Activated effector memory CD4-positive, alpha-beta T cell treated with Interleukin-2 at 50 U/mL for 16 hours (primary cell): ENCODE measurements at places on chromosomes 5 and 9.
A peak's percentile ranks its signal among the peaks of the same experiment; 100 is the strongest.

DNA sequence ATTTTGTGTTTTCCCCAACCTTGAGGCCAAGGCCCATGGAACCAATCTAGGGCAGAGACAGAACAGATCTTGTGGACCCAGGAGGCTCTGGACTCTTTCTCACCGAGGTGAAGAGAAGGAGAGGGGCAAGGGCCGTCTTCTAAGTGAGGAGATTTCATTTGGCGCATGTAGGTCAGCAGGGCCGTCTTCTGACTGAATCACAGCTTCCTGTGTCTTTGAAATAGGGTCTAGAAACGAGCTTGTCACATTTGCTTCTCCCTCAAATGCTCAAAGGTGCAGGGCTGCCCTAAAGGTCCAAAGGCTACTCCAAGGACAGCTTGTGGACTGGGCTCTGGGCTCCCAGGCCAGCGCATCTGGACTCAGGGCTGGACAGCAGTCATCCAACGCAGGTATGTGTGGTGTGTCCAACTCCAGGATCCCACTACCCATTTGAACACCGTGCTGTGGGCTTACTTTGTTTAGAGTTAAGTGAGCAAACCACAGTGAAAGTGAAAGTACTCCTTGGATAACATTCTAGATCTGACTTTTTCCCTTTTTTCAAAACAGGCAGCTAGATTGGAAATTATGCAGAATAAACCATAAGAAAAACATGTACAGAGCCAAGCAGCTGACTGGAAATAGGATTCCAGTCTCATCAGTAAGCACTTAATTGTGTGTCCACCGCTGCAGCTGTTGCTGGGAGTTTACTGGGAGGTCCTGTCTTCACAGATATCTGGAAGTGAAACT is 357.0 kb downstream of the GADD45G start:
- DNase-seq: no peak

- no peak for DNase-seq
Measured at GRCh38 chr5:154708846-154709245, 46.3 kb upstream of the LARP1 start.

GRCh38 chr9:110455860-110456259 is 118.2 kb upstream of the TXNDC8 start:
- no peak for DNase-seq

DNA sequence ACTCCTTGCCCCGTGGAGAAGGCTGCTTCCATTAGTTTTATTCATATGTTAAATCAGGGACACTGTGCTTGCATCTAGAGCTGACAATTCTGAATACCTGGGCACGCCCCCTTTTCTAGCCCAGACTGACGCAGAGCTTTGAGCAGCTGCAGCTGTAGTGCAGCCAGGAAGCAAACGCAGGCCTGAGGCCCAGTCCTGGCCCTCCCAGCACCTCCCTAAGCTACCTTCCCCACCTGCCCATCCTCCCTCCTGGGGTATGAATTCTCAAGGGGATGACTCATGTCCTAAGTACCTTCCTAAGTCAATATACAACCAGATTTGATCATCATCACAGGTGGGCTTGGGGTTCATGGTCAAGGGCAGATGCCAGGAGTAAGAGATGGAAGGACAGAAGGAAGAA is 3.5 kb downstream of the PHF19 start:
- DNase-seq: no peak

DNA sequence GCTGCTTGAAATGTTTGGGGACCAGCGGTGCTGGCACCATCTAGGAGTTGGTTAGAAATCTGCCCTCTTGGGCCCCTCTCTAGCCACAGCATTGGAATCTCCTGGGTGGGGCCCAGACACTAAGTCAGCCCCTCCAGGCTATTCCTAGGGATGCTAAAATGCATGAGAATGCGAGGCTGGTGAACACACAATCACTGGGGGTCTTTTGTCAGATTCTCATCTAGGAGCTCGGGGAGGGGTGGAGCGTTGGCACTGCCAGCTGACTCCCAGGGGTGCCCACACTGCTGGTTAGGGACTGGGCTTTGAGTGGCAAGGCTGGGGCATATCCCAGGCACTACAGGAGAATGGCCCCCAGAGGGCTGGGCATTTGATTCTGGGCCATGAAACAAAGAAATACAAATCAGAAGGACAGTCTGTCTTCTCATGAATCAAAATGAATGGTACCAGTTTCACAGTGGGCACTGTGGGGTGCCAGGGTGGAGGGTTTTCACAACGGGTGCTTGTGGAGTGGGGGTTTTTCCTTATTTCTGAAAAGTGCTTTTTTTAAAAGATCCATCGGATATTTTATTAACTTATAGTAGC is 127.8 kb upstream of the RAPGEF1 start:
- no peak for DNase-seq

DNA sequence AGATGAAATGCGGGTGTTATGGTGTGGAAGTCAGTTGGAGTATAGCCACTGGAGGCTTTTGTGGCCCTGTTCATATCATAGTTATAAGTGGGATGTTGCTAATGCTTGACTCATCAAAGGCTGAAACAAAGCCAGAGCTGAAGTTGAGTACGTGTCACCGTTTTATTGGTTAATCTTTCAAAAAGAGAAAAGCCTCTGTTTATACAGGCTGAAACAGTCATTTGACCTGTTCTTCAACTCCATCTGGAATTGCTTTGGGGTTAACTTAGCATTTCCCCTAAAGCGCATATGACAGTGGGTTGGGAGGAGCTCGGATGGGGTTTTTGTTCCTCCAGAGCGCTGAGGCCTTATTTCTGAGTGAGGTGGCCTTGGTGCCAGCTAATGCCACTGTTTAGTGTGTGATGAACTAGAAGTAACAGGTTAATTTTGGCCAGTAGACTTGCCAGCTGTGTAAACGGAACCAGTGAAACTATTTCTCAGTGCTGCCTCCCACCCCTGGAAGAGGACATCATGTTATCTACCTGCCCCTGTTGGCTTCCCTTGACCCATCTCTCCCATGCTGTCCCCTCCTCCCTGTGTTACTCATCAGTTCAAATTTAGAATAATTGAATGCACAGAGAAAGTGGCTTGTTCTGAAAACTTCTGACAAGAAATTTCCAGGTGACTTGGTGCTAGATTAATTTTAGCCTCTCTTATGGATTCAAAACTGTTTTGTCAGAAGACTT is 34.2 kb downstream of the MTAP start:
- no peak for DNase-seq

GRCh38 chr5:55624841-55625588 is 87.1 kb downstream of the SLC38A9 start:
- no peak for DNase-seq

DNA sequence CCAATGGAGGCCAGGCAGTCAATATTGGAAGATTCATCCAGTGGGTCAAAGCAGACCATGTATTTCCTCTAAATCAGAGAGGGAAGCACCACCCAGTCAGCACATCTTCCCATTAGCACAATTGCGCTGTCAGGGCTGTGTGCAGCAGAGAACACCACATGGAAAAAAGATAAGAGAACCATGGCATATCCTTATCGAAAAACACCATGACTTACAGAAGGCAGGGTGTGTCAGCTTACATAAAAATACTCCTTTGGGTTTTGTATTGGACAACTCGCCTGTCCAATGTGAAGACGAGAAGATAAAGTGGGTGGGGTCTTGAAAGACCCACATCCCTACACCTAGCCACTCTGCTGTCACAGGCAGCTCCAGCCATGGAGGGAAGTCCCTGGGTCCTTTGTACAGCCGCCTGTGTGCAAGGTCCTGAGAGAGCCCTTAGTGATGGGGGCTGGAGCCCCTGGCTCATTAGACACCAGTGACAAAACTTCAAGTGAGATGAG is 71.9 kb upstream of the SPATA31E1 start:
- DNase-seq: no peak

GRCh38 chr5:42715785-42716184 is 40.8 kb upstream of the CCDC152 start:
- DNase-seq: no peak

- DNase-seq: no peak
Measured at GRCh38 chr5:178123966-178124925, 6.6 kb upstream of the RMND5B start.

- no peak for DNase-seq
Measured at GRCh38 chr5:174678107-174678506, 46.3 kb upstream of the MSX2 start.

- DNase-seq: no peak
Measured at GRCh38 chr9:130845901-130846481, 10.9 kb downstream of the ABL1 start.

- peak; percentile 32 for DNase-seq
Measured at GRCh38 chr5:80672140-80672736, 17.5 kb upstream of the DHFR start.

- no peak for DNase-seq
Measured at GRCh38 chr5:117161718-117162335, 587.2 kb upstream of the SEMA6A start.

- DNase-seq: peak; percentile 13
Measured at GRCh38 chr9:19471737-19472648, 63.2 kb downstream of the ACER2 start.

DNA sequence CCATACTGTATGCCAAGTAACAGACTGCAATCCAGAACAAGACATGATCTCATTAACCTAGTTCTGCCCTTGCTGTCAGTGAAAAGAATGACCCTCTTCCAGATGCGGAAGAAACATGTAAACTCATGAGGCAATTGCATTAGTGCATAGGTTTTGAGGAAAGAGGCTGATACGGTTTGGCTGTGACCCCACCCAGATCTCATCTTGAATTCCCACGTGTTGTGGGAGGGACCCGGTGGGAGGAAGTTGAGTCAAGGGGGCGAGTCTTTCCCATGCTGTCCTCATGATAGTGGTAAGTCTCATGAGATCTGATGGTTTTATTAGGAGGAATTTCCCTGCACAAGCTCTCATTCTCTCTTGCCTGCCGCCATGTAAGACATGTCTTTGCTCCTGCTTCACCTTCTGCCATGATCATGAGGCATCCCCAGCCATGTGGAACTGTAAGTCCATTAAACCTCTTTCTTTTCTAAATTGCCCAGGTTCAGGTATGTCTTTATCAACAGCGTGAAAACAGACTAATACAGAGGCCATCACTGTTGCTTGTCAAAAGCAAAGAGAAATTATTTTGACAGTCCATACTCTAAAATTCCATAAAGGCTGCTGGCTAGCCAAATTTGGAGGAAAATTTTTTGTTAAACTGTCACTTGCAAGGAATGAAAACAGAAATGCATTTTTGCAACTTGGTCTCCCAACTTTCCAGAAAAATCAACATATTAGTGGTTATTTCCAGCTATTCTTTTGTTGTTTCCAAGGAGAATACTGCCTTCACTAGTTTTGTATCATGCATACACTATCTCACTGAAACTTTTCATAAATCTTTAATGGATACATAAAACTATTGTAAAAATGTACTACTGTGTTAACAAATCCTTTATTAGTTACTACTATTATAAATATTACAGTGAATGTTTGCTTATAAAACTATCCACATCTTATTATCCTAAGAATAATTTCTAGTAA is 3.2 kb upstream of the ARL15 start:
- DNase-seq: no peak

DNA sequence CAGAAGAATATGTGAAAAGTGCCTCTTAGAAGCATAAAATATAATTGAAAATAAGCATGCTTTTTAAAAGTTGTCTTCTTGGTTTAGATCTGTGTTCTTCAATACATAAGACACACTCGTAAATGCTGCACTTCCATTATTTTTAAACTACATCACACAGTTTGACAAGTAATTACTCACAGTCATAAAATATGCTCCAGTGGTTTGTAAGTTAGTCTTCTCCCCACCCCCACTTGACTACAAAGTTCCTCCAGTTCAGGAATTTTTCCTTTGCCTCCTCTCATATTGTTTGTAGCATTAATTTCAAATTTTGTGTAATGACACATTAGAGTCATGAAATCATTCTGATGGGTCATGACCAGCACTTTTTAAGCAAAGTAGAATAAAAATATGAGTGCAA is 60.3 kb upstream of the PTGER4 start:
- no peak for DNase-seq

DNA sequence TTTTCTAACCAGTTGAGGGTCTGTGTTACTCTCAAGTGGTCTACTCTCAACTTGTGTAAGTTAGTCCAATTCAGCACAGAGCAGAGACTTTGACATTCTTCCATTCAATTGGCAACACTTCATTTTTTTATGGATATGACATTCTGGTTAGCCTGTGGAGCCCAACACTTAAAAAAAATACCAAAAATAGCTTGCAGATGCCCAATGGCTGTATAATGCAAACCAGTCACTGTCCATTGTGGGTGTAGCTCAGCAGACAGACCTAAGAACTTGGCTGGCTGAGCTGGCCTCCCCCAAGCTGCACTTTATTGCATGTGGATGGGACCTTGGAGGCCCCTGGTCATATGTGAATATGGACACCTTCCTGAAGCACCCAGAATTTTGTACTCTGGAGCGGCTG is 103.2 kb downstream of the DPYSL3 start:
- no peak for DNase-seq

DNA sequence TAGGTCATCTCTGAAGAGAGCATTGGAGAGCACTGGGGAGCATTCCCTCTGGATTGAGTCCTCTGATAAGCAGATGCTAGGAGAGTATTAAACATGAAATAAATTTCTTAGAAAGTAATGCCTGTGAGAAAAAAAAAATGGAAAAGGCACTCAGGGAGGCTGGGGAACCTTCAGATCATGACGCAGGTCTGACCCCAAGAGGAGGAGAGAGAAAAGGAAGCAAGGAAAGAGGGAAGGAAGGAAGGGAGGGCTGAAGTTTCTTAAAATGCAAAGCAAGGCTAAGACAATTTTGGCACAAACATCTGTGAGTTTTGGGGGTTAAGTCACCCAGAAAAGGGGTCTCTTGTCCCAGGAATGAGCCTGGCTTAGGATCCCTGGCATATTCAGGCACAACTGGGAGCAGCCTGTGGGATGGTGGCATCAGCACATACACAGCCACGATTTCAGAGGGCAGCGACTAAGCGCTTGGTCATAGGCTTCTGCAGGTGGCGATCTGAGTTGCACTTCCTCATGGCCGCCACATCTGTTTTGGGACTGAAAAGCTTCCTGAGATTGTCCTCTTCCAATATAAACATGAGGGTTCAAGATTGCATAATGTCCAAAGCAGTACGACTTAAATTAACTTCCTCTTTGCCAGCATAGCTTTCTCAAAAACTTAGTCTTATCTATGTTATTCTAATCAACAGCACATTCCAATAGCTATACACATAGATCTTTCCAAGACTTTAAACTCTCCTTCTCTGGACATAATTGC is 692.7 kb downstream of the DNAH5 start:
- DNase-seq: no peak

- DNase-seq: no peak
Measured at GRCh38 chr9:132978451-132979131, at the start of gene GFI1B. GFI1B (plus strand) TSS chr9:132978694; CDS start chr9:132986679, 7,985 bp downstream.

GRCh38 chr5:127707209-127707608 is 4.0 kb downstream of the CCDC192 start:
- DNase-seq: no peak

- DNase-seq: no peak
Measured at GRCh38 chr9:125293134-125293533, 31.5 kb downstream of the GAPVD1 start.

DNA sequence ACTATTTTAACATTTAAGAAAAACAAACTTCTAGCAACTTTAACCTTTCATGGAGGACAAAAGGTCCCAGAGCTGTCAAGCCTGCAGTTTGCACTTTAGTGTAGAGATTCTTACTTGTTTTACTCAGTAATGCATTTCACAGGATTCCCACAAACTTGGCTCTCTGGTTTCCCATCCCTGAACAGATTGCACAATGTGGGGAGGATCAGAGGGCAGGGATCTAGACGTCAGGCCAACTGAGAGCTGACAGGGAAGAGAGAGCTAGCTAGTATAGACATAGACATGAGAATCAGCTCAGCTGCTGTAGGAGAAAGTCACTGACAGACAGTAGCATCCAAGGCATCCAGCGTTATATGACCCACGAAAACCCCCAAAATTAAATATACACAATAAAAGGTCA is 20.9 kb upstream of the BNIP1 start:
- no peak for DNase-seq

GRCh38 chr5:43639566-43639965 is 36.6 kb downstream of the NNT start:
- DNase-seq: no peak
